ENCODE measurements at places on chromosomes 4 and X. TPM values are rescaled to one million over a fixed set of nuclear protein-coding genes. Genes with fewer than 3 reads are reported as not detected.

Gene ARL13A
- total RNA-seq: not detected

- DNase-seq: no peak
Measured at GRCh38 chrX:23554304-23554703, 113.0 kb upstream of the PRDX4 start.

DNA sequence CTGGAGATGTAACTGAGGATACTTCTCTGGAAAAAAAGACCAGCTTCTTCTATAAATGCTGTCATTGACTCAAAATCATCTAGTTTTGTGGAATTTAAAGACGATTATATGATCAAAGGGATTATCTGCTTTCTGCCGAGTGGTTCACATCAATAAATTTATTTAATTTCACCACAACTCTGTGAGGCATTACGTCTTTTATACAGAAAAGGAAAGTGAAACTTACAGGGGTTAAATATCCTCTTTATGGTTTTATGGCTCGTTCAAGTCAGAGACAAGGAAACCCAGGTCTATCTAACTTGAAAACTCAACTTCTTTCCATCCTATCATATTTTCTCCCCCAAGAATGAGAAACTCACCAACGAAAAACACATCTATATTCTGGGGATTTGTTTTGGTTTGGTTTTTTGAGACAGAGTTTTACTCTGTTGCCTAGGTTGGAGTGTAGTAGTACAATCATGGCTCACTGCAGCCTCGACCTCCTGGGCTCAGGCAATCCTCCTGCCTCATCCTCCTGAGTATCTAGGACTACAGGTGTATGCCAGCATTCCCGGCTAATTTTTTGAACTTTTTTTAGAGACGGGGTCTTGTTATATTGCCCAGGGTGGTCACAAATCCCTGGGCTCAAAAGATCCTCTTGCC, 377.9 kb upstream of the EMCN start:
- no peak for DNase-seq

DNA sequence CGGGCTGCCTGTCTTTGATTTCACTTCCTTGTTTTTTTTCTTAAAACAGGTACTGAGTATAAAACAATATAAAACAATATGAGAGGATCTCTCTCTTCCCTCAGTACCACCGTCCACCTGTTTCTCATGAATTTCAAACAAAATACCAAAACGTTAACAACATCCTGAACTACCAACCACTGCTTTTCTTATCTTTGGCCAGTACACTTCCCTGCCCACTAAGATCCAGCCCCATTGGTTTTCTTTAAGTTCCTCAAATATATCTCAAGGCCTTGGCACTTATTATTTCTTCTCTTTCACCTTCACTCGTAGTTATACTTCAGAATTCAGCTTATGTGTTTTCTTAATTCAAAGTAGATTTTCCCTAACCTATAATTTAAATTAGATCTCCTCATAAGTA, 370.2 kb upstream of the GRIA3 start:
- DNase-seq: no peak
